ENCODE measurements at places on chromosomes 3 and 15.

DNA sequence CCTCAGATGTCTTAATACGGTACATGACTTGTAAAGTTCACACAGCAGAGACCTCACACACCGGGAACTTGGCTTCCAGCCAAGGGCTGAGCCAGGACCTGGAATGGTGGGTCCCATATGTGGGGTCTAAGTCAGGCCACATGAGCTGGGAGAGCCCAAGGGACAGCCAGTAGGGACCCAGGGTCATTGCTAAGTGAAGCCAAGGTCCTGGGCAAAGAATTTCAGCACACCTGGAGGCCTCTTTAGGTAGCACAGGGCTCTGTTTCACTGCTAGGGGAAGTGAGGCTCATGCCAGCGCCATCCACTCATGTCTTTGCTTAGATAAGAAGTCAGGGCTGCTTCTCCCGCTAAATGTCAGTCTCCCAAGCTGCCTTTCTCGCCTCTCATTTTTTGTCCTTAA lies 116.6 kb upstream of the TLE3 start:
- DNase-seq, result no peak

GRCh38 chr3:128681369-128681829 lies 30.8 kb upstream of the RPN1 start:
- DNase-seq, result peak; percentile 18

DNA sequence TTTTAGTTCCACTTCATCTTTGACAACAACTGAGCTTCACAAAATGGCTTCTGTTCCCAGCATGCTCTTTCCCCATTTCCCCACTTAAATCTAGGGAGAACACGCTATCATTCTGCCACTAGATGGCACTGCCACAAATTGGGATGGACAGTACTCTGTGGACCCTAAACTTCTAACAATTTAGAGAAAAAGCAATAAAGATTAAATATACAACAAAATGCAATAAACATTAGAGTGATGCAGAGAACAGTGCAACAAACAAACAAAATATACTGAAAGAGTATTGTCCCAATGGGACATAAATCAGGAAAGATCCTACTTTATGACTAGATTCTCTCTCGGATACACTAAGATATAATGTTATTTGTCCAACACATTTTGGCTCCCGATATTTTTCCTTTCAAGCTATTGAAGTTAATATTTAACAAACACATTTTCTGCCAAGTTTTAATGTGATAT lies 169.7 kb upstream of the TMCO5A start:
- peak; percentile 66 for DNase-seq

DNA sequence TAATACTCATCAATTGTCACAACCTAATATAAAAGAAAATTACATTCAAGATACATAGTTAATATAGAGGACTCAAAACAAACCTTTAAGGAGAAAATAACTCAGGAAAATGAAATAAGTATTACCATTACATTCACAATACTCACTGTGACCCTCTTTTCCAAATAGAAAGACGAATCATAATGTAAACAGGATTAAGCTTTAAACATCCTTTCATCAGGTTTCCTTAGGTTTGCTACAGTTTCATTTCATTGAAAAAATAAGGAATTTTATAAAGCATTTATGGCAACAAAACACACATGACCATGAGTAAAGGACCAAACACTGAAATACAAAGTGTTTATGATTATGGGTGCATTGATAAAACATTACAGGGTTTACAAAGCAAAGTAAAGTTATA lies 162.7 kb downstream of the ALCAM start:
- no peak for DNase-seq

- no peak for DNase-seq
Measured at GRCh38 chr15:57445872-57446271, 69.6 kb downstream of the CGNL1 start.

- peak; percentile 0 for DNase-seq
Measured at GRCh38 chr3:83457551-83457950, 1501.2 kb upstream of the CADM2 start.

DNA sequence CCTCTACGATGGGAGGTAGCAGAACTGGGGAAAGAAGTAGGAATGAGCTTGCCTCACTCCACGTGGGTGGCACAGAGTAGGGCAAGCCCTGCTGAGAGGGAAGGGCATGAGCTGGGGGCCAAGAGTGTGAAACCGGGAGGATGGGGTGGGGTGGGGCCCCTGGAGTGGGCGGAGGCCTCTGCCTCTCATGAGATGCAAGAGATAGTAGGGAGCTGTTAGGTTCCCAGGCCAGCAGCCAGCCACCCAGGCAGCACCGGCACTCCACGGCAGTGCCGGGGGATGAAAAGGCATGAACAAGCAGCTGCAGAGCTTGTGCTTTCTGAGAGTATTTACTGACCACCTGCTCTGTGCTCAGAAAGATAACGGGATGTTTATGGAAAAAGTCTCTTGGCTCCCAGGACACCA lies 24.4 kb upstream of the PLA2G4E start:
- DNase-seq, result no peak

- no peak for DNase-seq
Measured at GRCh38 chr3:158509891-158510290, 61.1 kb upstream of the MLF1 start.

DNA sequence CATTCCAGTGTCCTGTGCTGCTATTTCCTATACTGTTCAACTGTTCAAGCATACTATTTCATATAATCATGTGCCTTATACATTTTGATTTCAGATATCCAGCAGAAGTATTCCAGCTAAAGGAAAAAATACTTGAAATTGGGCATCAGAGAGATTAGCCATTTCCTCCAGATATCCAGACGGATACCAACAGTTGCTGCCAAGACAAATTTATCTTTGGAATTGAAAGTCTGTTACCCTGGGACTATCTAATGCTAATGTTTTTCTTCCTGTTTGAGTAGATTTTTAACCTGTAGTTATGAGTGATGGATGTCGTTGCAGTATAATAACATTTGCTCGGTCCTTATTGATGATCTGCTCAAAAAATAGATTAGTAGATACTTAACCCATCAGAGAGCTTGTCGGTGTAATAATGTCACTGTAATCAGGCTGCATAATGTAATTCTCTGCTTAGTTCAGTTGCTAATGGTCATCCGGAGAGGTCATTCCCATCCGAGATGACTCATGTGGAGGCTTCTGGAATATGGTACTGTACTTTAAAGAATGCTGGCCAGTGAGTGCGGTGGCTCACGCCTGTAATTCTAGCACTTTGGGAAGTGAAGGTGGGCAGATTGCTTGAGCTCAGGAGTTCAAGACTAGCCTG lies 51.5 kb downstream of the TIMP4 start:
- DNase-seq, result no peak

GRCh38 chr3:152319831-152320617 lies 51.3 kb downstream of the MBNL1 start:
- DNase-seq, result peak; percentile 64

DNA sequence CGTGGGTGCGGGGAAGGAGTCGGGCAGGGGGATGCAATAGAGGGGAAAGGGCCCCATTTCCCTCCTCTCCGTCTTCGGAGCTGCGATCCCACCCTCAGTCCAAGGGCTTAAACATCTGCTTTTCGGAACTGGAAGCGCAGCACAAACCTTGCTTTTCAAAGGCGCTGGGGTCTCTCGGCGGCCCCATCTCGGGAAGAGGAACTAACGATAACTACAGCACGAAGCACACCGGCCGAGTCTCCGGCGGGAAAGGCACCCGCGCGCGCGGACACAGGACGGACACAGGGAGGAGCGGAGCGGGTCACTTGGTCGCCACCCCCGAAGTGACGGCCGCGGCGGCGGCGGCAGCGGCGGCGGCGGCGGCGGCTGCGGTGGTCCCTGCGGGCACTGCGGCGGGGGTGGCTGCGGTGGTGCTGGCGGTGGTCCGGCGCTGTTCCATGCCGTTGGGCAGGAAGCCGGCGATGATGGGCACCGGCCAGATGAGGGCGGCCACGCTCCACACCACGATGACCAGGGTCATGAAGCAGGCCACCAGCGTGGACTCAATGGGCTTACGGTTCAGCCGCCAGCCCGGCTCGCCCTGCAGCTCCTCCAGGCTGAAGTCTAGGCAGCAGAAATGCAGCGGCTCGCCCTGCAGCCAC lies 1.1 kb downstream of the TMEM158 start:
- DNase-seq, result peak; percentile 60

GRCh38 chr15:63476229-63476632 lies 28.2 kb upstream of the USP3 start:
- peak; percentile 97 for DNase-seq

GRCh38 chr3:170778240-170779217 lies 91.5 kb downstream of the RPL22L1 start:
- no peak for DNase-seq

DNA sequence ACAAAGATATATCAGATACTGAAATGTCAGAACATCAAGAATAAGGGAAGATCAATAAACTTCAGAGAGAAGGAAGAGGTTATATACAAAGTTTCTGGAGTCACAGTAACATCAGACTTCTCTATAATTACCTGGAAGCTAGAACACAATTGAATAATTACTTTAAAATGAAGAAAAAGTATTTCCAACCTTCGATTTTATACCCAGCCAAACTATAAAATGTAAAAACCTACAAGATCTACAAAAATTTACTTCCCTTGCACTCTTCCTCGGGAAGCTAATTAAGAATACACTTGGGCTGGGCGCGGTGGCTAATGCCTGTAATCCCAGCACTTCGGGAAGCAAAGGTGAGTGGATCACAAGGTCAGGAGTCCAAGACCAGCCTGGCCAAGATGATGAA lies 6.6 kb upstream of the MINDY2 start:
- DNase-seq, result no peak

Data from fibroblast of skin of right quadriceps (primary cell).